Pancreas (tissue), 10 donors: ENCODE measurements at places on chromosomes 2 and 18. TPM values are rescaled to one million over a fixed set of nuclear protein-coding genes. Genes with fewer than 3 reads are reported as not detected.

DNA sequence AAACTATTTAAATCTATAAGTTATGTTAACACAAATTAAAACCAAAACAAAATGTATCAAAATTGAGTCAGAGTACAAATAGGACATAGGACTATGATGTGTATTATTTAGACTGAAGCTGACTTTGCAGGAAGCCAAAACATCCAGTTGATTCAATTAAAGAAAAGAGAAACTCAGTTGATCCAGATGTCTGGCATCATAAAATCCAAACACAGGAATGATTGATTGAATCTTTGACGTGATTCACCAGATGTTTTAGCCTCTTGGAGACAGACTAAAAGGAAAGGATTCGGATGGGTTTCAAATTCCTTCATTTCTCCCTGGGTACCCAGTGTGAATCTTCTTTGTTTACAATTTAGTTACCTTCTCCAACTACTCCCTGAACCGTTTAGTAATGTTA is 272.9 kb downstream of the IRS1 start:
- no peak overlapping the region for H3K4me3 ChIP-seq
- DNase-seq, result no peak
- H3K4me1 ChIP-seq, result no peaks in the 10 kb centered on the region
- H3K36me3 ChIP-seq, result no peaks in the 10 kb centered on the region
- H3K27ac ChIP-seq, result no peak overlapping the region

DNA sequence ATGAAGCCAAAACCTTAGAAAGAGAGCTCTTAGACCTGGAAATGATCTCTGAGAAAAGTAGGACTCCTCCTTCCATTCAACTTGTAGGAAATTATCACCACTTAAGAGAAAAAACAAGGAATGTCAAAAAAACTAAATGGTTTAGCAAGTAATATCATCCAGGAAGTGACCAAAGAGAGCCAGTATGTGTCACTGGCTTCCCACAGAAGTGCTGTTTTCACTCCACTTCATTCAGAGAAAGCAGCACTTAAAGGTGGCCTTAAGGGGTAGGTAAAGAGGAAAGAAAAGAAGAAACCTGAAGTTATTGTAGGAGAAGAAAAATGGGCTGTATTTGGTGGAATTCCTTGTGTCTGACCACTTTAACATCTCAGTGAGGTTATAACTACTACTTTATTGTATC is 414.4 kb upstream of the ETAA1 start:
- H3K4me3 ChIP-seq, result no peak overlapping the region
- H3K27me3 ChIP-seq, result no peaks in the 10 kb centered on the region
- no peaks in the 10 kb centered on the region for H3K36me3 ChIP-seq
- DNase-seq, result no peak
- peaks cover 15% of the 10 kb centered on the region for H3K4me1 ChIP-seq

DNA sequence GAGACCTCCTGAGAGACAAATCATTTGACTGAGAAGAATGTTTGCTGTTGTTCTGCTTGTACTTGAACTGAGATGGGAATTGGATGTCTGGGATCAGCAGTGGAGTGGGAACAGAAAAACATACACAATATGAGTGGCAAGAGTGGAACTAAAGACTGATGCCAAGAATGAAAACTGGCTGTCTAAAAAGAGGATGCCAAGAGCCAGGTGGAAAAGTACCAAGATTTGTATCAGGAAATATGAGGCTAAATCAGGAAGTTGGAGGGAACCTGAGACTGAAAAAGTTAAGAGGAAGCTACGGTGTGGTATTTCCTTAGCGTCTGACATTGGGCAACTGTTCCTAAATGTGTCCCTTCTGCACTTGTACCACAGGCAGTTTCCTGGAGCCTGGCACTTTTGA is 440.9 kb upstream of the CELF4 start:
- no peaks in the 10 kb centered on the region for H3K27me3 ChIP-seq
- no peak overlapping the region for H3K27ac ChIP-seq
- no peaks in the 10 kb centered on the region for H3K4me1 ChIP-seq

DNA sequence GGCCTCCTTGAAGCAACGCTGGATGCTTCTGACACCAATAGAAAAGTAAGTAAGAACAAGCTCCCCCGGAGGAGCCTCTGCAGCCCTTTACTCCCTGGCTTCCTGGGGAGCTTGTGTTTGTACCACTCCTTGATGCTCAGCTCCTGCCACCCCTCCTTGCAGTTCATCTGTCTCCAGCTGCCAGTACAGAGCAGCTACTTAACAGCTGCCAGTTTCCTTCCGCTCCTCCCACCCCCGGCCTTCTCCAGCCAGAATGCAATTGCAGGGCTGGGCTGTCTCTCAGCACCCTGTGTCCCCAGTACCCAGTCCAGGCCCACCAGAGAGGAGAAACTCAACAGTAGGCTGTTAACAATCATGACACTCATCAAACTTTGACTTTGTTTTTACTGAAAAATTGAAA is 109.4 kb downstream of the AOX1 start:
- no peaks in the 10 kb centered on the region for H3K4me1 ChIP-seq
- no peaks in the 10 kb centered on the region for H3K36me3 ChIP-seq
- H3K4me3 ChIP-seq, result no peak overlapping the region
- H3K27me3 ChIP-seq, result no peaks in the 10 kb centered on the region

DNA sequence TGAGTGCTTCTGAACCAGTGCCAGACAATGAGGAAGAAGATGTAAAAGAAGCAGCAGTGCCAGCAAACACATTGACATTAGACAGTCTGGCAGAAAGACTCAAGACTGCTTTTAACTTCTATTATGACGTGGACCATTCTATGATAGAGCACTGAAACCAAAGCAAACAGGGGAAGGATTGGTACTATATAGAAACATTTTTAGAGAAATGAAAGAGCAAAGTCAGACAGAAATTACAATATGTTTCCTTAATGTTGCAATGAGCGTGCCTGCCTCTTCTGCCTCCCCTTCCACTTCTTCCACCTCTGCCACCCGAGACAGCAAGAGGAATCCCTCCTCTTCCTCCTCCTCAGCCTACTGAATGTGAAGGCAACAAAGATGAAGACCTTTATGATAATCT is 39.7 kb downstream of the DHX57 start:
- no peaks in the 10 kb centered on the region for H3K4me1 ChIP-seq
- no peak overlapping the region for H3K27ac ChIP-seq
- H3K36me3 ChIP-seq, result no peaks in the 10 kb centered on the region
- H3K27me3 ChIP-seq, result no peaks in the 10 kb centered on the region

GKN2 gene
- not detected for total RNA-seq

DNA sequence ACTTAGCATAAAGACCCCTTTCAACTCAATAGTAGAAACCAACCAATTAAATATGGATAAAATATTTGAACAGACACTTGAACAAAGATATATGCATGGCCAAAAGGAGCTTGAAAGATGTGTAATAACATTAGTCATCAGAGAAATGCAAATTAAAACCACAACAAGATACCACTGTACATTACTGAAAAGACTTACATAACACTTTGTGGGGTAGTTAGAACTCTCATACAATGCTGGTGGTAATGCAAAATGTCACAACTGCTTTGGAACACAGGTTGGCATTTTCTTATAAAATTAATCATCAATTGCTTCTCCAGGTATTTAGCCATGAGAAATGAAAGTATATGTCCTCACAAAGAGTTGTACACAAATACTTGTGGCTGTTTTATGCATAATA is 60.7 kb downstream of the TTC27 start:
- no peaks in the 10 kb centered on the region for H3K36me3 ChIP-seq
- H3K27ac ChIP-seq, result no peak overlapping the region
- H3K27me3 ChIP-seq, result no peaks in the 10 kb centered on the region
- H3K4me3 ChIP-seq, result no peak overlapping the region

LPIN1 gene
- 10.3 TPM for total RNA-seq

ST8SIA3 gene
- total RNA-seq, result 3.9 TPM

GPR75 gene
- 1.9 TPM for total RNA-seq

GRCh38 chr2:195368249-195369217 is 288.5 kb upstream of the SLC39A10 start:
- no peak overlapping the region for H3K4me3 ChIP-seq
- DNase-seq, result no peak
- no peaks in the 10 kb centered on the region for H3K27me3 ChIP-seq
- H3K4me1 ChIP-seq, result no peaks in the 10 kb centered on the region
- no peaks in the 10 kb centered on the region for H3K36me3 ChIP-seq

DNA sequence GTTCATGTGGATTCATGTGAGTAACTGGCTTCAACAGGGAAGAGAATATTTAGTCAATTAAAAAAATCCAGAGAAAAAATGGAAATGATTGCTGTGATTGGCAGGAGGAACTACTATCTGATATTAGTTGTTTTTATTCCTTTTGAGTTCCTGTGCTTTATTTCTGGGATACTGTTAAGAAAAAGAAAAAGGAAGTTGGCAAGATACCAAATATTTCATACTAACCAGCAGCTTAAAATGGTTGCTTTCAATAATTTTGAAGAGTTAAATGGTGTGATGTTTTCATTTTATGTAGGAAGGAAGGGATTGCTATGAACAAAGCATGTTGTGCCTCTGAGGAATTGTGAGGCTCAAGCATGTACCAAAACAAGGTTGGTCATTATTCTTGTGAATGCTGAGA is 8.1 kb upstream of the MTX2 start:
- no peaks in the 10 kb centered on the region for H3K4me1 ChIP-seq
- no peaks in the 10 kb centered on the region for H3K27me3 ChIP-seq
- H3K4me3 ChIP-seq, result no peak overlapping the region
- H3K36me3 ChIP-seq, result no peaks in the 10 kb centered on the region
- no peak for DNase-seq

- no peaks in the 10 kb centered on the region for H3K4me1 ChIP-seq
- H3K36me3 ChIP-seq, result no peaks in the 10 kb centered on the region
- H3K4me3 ChIP-seq, result no peak overlapping the region
Measured at GRCh38 chr18:54388203-54389142, 30.8 kb downstream of the C18orf54 start.

DNA sequence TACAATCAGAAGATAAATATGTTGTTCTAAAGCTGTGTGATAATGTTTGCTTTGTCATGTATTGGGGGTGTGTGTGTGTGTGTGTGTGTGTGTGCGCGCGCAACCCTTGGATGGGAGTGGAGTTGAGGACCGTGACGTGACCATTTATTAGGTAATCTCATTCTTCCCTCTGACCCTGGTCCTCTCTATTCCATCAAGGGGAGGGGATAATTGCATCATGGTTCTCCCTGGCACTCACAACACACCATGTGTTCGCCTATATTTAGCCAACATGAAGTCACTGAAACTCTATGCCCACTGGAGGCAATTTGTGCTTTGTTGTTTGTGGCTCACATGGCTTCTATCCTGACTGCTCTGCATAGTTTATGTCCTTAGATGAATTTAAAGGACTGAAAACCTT is 79.8 kb upstream of the LRPPRC start:
- H3K27ac ChIP-seq, result no peak overlapping the region
- H3K36me3 ChIP-seq, result no peaks in the 10 kb centered on the region
- H3K27me3 ChIP-seq, result no peaks in the 10 kb centered on the region
- no peaks in the 10 kb centered on the region for H3K4me1 ChIP-seq

DNA sequence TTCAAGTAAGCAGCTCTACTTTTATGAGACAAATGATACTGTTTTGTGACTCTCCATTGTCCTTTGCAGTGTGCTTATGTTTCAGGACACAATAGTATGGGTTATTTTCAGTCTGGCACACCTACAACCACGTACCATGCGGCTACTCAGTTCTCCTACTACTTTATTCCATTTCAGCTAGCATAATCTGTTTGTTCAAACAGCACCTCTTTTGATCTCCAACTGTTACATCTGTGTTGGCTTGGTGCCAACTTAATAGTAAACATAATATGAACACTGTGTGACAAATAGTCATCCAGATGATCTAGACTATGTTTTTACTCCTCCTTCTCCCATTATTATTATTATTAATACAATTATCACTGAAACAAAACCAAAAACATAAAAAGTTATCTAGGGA is 40.5 kb downstream of the MYO3B start:
- H3K4me1 ChIP-seq, result no peaks in the 10 kb centered on the region
- H3K27me3 ChIP-seq, result no peaks in the 10 kb centered on the region
- no peak overlapping the region for H3K27ac ChIP-seq
- no peaks in the 10 kb centered on the region for H3K36me3 ChIP-seq
- DNase-seq, result no peak

DNA sequence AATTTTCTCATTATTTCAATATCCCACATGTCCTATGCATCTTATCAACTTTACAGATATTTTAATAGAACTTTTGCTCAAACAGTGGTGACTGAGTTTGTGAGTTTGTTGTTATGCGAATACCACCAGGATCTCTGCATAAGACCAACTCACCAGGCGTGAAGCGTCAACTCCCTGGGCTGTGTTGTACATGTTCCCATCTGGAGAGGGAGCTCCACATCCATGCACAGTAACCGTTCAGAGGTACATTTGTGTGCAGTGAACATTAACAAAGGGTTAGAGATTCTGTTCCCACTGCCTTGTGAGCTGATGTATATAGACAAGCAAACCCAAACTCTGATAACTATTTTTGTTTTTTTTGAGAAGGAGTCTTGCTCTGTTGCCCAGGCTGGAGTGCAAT is 188.7 kb downstream of the MYT1L start:
- H3K4me1 ChIP-seq, result no peaks in the 10 kb centered on the region
- H3K36me3 ChIP-seq, result no peaks in the 10 kb centered on the region
- H3K4me3 ChIP-seq, result no peak overlapping the region
- no peaks in the 10 kb centered on the region for H3K27me3 ChIP-seq

DNA sequence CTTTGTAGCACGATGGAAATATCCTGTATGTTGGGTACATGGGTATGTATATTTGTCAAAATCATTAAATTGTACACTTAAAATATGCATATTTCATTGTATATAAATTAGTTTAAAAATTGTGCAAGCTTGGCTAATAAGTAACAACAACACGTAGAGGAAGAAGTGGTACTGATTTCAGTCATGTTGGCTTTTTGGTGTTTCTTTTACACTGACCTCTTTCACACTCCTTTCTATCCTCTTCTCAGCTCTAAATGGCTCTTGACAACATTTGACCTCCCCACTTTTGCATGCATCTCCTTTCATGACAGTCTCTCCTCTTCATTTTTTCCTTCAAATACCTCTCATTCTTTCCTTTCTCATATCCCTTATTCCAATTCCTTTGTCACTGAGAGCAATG is 801.4 kb upstream of the ZEB2 start:
- no peak overlapping the region for H3K27ac ChIP-seq
- no peaks in the 10 kb centered on the region for H3K36me3 ChIP-seq
- DNase-seq, result no peak

DNA sequence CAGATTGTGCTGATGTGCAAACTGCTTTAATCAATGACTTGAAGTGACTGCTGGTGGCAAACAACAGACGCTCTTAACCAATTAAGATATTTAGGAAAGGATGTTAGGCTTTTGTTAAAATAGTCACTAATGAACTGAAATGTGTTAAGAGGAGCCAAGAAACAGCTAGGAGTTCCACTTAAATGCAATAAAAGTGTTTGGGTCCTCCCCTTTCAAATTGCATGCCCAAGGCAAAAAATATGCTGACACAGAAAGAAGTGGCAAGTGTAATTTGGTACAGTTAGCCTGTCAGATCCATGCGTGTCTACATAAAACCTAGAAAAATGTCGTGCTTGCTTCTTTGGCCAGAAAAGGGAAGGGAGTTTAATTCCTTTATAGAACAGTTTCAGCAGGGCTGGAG is 61.9 kb downstream of the XRCC5 start:
- H3K27ac ChIP-seq, result no peak overlapping the region
- no peak for DNase-seq
- no peaks in the 10 kb centered on the region for H3K27me3 ChIP-seq
- peaks cover 35% of the 10 kb centered on the region for H3K36me3 ChIP-seq
- no peak overlapping the region for H3K4me3 ChIP-seq

- no peaks in the 10 kb centered on the region for H3K27me3 ChIP-seq
- DNase-seq, result no peak
- peaks cover 2% of the 10 kb centered on the region for H3K4me1 ChIP-seq
- H3K4me3 ChIP-seq, result no peak overlapping the region
- no peaks in the 10 kb centered on the region for H3K36me3 ChIP-seq
- no peak overlapping the region for H3K27ac ChIP-seq
Measured at GRCh38 chr2:68428746-68429145, 38.3 kb downstream of the FBXO48 start.
